ENCODE measurements at places on chromosomes 1 and 21. TPM values are rescaled to one million over a fixed set of nuclear protein-coding genes. Genes with fewer than 3 reads are reported as not detected.

The C1orf141 gene
- not detected for total RNA-seq

The SSX2IP gene
- 6.5 TPM for total RNA-seq

The C4BPA gene
- not detected for total RNA-seq

The LCA5L gene
- 1.1 TPM for total RNA-seq

DNA sequence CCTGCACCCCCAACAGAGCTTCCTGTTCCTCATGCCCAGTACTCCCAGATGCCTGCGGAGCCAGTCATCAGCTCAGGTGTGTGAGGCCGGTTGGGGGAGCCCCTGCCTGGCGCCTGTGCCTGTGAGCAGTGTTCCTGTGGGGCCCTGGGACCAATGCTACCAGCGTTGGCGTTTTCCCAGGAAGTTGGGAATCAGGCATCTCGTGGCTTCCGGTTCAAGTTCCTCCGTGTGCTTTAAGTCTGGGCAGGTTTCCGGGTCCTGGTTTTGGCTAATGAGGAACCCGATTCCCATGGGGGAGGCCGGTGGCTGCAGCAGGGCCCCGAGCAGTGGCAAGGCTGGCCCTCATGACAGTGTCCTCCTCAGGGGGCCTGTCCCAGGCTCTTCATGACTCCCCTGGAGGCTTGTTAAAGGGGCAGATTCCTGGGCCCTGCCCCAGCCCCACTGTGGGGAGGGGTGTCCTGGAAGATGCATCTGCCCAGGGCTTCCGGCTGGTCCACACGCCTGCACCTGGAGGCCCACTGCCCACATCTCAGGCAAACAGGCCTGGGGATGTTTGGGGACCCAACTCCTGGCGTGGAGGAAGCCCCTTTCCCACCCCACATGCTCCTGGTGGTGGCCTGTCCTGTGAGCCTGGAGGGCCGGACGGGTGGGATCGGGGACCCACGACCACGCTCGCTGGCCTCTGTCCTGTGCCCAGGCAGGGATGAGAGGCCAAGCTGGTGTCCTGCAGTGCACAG is 26.2 kb downstream of the TP73 start:
- DNase-seq = no peak

GRCh38 chr1:225423518-225423855 is 4.4 kb downstream of the LBR start:
- no peak for DNase-seq

DNA sequence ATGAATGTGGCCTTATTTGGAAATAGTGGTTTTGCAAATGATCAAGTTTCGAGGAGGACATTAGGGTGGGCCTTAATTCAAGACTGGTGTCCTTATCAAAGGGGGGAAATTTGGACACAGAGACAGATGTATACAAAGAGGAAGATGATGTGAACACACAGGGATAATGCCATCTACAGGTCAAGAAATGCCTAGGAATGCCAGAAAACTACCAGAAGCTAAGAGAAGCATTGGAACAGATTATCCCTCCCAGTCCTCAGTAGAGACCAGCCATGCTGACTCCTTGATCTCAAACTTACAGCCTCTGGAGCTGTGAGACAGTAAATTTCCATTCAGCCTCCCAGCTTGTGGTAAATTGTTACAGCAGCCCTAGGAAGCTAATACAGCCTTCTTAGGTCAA is 151.4 kb downstream of the PTGER3 start:
- no peak for DNase-seq

- no peak for DNase-seq
Measured at GRCh38 chr1:183302452-183303322, 115.5 kb downstream of the NMNAT2 start.

- DNase-seq = no peak
Measured at GRCh38 chr1:30403726-30404125, 319.7 kb downstream of the MATN1 start.

DNA sequence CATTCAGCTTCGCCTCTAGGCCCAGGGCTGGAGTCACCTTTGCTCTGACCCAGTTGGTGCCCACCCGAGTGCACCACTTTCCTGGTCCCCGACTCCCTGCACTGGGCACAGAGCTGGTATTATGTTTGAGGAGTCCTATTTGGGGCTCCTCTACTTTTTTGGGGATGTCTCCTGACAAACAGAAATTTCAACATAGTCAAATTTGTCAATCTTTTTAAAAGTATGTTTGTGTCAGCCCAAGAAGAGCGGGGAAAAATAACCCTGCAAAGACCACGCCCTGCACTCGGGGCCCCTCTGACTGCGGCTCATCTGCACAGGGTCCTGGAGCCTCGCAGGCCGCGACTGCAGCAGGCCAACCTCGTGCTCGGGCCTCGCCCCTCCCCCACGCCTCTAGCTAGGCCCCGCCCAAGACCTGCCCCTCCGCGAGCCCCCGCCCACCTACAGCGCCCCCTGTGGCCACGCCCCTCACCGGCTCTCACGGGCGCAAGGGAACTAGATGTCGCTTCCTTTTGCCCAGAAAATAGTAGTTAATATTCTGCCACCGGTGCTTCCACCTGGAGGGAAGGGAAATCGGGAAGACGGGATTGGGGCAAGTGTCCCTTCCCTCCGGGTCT is 11.4 kb downstream of the FAM229A start:
- DNase-seq = no peak

GRCh38 chr1:69523461-69523860 is 44.3 kb upstream of the LRRC7 start:
- DNase-seq = no peak

DNA sequence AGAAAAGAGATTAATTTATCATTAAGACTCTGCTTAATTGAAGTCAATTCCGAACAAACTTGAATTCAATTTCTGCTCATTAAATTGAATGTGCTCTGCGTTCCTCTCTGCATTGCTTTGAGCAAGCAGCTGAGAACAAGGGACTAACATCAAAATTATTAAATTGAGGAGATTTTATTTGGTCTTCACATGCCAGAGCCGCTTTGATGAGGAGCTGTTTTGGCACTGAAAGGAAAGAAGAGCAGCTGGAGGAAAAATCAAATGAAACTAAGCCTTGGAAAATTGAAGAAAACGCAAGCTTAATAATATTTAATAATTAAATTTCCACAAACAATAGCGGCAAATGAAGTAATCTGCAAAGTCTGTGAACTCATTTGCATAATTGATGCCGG is 222.0 kb upstream of the PKN2 start:
- no peak for DNase-seq

DNA sequence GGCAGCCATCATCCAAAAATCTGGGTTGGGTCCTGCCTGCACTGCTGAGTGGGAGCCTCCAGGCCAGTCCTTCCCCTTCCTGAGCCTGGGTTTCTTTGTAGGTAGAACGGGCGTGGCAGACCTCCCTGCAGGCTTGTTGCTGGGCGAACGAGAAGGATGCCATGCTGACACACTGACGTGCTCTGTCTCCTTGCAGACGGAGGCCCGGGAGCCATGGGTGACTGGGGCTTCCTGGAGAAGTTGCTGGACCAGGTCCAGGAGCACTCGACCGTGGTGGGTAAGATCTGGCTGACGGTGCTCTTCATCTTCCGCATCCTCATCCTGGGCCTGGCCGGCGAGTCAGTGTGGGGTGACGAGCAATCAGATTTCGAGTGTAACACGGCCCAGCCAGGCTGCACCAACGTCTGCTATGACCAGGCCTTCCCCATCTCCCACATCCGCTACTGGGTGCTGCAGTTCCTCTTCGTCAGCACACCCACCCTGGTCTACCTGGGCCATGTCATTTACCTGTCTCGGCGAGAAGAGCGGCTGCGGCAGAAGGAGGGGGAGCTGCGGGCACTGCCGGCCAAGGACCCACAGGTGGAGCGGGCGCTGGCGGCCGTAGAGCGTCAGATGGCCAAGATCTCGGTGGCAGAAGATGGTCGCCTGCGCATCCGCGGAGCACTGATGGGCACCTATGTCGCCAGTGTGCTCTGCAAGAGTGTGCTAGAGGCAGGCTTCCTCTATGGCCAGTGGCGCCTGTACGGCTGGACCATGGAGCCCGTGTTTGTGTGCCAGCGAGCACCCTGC is 1.4 kb downstream of the GJA4 start:
- no peak for DNase-seq

- no peak for DNase-seq
Measured at GRCh38 chr1:36123356-36123755, 1.7 kb downstream of the COL8A2 start.

DNA sequence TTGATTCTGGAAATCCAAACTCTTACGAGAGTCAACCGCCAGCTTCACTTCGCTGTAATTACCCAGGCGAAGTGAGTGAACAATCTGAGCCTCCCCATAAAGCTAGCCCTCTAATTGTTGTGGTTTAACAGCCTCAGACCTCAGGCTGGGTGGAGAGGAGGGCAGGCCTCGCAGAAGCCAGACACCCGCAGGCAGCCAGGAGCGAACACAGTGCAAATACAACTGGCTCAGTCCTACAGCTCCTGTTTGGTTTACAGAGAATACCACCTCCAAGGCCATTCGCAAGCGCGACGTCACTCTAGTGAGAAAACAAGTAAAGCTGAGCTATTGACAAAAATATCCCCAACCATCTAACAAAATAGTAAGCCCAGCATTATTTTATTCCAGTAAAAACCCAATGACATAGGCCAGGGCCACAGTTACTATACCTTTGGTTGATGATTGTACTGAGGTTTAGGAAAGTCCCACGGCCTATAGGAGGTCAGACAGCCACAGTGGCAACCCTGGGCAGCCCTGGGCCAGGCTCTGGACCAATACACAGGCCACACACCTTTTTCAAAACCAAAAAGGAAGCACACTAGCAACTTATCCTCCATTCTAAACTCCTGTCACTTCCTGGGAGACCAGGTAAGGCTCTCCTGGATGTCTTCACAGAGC is 163.3 kb downstream of the ETS2 start:
- DNase-seq = no peak

GRCh38 chr1:22428672-22429071 is 23.0 kb upstream of the ZBTB40 start:
- DNase-seq = no peak

GRCh38 chr1:198927129-198927528 is 288.3 kb downstream of the PTPRC start:
- DNase-seq = no peak

All from osteocyte (in vitro differentiated cells).